Activated T-helper 1 cell treated with anti-CD3 and anti-CD28 coated beads, Interleukin-2, amount 50 U/mL, for 16 hours (primary cell): ENCODE measurements at places on chromosomes 2 and 18.

GRCh38 chr18:907885-908757, 3.5 kb downstream of the ADCYAP1 start:
- no peak for DNase-seq

DNA sequence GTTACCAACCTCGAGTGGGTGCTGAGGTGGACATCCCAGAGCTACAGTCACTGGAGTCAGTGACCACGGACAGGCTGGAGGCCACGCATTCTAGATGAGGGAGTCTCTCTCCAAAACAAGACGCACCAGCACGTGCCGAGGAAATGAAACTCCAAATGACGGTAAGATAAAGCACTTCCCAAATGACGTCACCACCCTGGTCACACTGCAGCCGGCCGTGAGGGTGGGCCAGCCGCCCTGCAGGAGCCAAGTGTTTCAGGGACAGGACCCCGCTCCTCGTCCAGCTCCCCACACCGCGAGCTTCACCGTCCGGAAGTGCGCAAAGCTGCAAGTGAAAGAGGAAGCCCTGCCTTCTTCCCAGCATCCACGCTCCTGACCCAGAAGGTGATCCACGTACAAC, 99.4 kb downstream of the ZNF516 start:
- DNase-seq: no peak

- DNase-seq: no peak
These were observed 248.8 kb downstream of the IRS1 start for GRCh38 chr2:226550801-226551200.

- no peak for DNase-seq
These were observed 1.3 kb upstream of the SMAD2 start for GRCh38 chr18:47931718-47932103.

DNA sequence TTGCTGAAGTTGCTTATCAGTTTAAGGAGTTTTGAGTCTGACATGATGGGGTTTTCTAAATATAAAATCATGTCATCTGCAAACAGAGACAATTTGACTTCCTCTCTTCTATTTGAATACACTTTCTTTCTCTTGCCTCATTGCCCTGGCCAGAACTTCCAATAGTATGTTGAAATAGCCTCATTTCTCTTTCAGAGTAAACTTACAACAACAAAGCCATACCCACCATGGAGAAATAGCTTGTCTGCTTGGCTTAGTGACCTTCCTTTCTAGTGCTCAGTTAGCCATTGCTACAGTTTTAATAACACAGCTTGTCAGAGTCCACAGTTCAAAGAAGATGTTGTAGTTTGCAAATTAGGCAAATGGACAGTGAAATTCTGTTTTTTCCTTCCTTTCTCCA, 228.0 kb downstream of the ETAA1 start:
- no peak for DNase-seq

DNA sequence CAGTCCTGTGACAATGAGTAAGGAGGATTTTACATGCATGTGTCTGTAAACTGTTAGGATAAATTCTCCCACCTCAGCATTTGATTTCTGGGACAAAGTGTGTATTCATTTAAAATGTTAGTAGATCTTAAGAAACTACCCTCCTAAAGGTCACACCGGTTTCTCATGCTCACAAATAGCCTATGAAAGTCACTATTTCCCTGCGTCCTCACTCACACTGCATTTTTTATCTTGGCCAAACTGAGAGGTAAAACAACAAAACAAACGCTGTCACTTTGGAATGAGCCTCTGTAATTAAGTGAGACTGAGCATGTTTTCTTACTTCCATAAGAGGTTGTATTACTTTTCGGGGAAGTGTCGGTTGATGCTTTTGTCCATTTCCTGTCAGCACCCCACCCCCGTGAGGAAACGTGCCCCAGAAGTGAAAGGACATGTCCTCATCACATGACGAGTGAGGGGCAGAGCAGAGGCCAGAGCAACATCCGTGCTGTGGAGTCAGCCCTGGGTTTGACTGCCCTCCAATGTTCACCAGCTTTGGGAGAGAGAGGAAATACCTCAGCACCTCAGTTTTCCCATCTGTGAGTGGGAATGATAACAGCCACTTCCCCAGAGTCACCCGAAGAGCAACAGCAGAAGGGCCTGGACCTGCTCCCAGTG, 3.1 kb downstream of the GYPC start:
- peak; percentile 32 for DNase-seq

DNA sequence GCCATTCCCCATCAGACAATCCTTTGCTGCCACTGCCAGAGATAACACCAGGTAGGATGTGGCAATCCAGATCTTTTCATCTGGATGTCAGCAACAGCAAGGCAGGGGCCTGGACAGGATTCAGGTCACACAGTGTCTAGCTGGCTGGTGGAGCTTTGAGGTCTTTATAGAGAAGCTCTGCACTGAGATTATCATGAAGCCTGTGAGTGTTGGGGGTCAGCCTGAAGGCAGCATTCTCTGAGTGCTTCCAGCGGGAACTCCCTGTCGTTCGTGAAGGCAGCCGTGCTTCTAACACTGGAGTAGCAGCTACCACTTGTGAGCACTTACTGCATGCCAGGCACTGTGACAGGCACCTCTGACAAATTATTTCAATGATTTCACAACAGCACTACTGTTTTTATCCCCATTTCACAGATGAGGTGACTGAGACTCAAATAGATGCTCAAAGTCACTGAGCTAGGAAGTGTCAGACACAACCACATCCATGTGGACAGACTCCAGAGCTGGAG, 85.7 kb downstream of the SEMA4F start:
- DNase-seq: no peak
